Stimulated activated CD4-positive, alpha-beta T cell treated with anti-CD3 and anti-CD28 coated beads, Interleukin-1b, Interleukin-23, amount 100 ng/mL, for 1 hour (primary cell): ENCODE measurements at places on chromosomes 16 and 17.

DNA sequence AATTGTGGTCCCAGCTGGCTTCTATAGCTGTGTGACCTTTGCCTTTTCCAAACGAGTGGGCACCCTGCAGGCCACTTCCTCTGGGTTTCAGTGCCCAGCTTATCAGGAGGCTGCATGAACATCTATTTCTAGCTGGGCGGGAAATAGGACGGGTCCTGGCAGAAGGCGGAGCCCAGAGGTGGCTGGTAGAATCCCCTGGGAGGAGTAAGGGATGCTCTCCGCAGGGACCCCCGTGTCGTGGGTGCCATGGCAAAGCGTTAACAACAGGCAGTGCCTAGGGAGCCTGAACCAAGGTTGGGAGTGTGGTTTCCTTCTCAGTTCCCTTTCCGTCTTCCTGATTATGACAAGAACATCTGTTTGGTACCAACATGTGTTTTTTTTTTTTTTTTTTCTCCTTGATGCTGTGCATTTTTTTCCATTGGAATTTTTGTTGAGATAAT lies 58.2 kb downstream of the PLCG2 start:
- no peak for DNase-seq

- DNase-seq, result no peak
These were observed 37.9 kb downstream of the SIAH1 start for GRCh38 chr16:48347191-48347865.

DNA sequence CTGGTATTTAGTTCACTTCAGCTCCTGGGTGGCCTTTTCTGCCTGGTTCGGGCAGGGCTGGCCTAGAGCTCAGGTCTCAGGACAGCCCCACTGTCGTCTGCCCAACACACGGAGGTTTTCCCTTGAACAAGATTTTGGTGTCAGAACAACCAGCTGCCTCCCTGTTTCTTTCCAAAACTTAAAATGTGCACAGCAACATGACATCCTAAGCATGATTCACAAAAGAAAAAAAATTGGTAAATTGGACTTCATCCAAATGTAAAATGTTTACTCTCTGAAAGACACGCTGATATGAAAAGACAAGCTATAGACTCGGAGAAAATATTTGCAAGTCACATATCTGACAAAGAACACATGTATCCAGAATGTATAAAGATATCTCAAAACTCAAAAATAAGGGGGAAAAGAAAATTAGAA lies 197.8 kb upstream of the CHMP6 start:
- no peak for DNase-seq

- no peak for DNase-seq
These were observed 512 bp upstream of the ENDOV start for GRCh38 chr17:80414508-80414802.

- no peak for DNase-seq
These were observed 99.3 kb downstream of the GAS7 start for GRCh38 chr17:10099051-10099571.

DNA sequence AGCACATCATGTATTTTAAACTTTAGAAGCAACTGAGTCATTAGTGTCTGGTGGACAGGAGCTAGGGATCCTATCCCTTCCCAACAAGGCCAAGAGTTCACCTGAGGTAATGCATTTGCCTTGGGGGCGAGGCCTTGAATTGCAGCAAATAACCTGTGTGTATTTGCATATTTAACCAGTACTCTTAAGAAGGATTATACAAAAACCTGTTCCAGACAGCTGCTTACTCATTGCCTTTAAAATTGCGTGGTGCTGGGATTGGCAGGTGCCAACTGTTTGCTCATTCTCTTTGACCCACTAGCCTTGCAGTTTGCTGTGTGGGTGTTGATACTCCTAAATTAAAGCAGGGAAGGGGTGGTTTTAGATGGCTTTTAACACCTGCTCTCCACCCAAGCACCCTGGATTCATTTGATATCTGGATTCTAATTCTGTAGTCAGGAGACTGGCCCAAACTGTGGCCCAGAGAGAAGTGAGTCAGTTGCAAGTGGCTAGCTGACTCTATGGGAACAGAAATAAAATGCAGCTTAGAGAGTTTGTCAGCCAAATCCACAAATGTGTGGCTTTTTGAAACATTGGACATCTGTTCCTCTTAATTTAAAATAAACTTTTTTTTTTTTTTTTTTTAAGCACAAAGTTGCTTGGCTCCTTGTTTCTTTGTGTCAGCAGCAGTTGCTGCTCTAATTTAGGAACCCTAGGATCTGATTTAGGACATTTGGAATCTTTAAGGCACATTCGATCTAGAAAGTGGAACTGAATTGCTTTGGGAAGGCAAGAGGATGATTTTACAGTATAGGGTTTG lies 46.9 kb downstream of the TUBD1 start:
- no peak for DNase-seq

- no peak for DNase-seq
These were observed 149.2 kb downstream of the MAF start for GRCh38 chr16:79451196-79451816.

DNA sequence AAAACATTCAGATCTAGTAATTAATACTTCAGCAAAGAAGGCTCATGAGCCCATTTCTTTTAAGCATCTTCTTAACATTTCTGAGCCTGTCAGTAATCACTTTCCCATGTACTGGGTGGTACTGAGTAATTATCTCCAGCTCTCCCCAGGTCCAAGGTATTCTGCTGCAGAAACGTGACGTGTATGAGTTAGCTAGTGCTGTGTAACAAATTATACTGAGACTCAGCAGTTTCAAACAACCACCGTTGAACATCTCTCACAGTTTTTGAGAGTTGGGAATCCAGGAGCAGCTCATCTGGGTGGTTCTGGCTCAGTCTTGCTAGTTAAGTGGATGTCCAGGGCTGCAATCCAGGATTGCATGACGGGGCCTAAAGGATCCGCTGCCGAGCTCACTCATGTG lies 25.2 kb downstream of the C16orf95 start:
- no peak for DNase-seq

DNA sequence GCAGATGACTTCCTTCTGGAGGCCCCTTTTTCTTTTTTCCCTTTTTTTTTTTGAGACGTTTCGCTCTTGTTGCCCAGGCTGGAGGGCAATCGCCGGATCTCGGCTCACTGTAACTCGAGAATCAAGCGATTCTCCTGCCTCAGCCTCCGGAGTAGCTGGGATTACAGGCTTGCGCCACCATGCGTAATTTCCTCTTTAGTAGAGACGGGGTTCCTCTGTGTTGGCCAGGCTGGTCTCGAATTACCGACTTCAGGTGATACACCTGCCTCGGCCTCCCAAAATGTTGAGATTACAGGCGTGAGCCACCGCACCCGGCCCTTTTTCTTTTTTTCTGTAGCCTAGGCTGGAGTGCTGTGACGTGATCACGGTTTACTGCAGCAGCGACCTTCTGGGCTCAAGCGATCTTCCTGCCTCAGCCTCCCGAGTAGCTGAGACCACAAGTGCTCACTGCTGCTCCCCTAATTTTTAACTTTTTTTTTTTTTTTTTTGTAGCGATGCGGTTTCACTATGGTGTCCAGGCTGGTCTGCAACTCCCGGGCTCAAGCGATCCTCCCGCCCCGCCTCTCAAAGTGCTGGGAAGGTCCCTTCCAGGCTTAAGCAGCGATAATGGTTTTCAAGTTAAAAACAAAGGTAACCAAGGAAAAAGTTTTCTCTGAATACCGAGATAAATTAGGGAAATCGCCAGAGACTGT lies 956 bp upstream of the IST1 start:
- no peak for DNase-seq

GRCh38 chr17:14337596-14338079 lies 36.8 kb downstream of the HS3ST3B1 start:
- no peak for DNase-seq

- no peak for DNase-seq
These were observed 105.9 kb downstream of the ZFHX3 start for GRCh38 chr16:72942021-72942420.

- no peak for DNase-seq
These were observed 176.3 kb downstream of the IRX3 start for GRCh38 chr16:54110016-54110981.

- DNase-seq, result no peak
These were observed 2.9 kb upstream of the EPX start for GRCh38 chr17:58189436-58190146.
